ENCODE measurements at places on chromosomes 11 and 22.
A peak's percentile ranks its signal among the peaks of the same experiment; 100 is the strongest.

DNA sequence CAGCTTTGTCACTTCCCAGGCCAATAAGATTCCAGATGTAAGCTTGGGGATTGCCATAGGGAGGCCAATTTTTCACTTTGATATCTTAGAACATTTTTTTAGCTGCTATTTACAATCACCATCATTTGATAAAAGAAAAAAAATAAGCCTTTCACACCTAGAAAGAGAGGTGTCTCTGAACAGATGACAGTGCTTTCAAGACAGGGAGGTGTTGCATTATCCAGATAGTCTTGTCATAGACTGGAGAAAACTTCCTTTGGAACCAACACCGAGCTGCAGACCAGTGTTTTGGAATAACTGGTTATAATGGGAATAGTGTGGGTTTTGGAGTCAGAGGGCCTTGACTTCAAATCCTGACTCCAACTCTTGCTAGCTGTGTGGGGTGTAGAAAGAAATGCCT, 101.0 kb downstream of the SLC1A2 start:
- no peak for DNase-seq

GRCh38 chr11:132318421-132319157, 948.2 kb downstream of the NTM start:
- peak; percentile 73 for DNase-seq

GRCh38 chr22:25172153-25172552, 27.5 kb upstream of the CRYBB3 start:
- no peak for DNase-seq

GRCh38 chr22:20019661-20020532, 1.0 kb upstream of the TANGO2 start:
- DNase-seq, result no peak

- no peak for DNase-seq
Observed at GRCh38 chr11:111209543-111210355, 35.8 kb upstream of the POU2AF2 start.

DNA sequence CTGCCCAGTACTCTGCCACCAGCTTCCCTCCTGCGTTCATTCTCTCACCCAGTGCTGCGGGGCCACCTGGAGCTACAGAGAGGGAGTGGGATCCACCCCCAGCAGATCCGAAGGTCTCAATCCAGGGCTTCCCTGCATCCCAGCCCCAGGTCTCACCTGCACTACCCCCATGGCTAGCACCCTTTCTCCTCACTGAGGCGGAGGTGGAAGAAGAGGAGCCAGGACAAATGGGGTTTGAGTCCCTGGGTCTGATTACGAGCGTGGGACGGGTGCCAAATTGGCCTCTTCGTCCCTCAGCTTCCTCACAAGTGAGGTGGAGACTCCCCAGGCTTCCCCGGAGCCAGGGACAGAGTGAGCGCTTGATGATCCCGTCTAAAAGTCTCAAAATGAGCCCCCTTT, 64.2 kb downstream of the NFAM1 start:
- DNase-seq, result no peak

DNA sequence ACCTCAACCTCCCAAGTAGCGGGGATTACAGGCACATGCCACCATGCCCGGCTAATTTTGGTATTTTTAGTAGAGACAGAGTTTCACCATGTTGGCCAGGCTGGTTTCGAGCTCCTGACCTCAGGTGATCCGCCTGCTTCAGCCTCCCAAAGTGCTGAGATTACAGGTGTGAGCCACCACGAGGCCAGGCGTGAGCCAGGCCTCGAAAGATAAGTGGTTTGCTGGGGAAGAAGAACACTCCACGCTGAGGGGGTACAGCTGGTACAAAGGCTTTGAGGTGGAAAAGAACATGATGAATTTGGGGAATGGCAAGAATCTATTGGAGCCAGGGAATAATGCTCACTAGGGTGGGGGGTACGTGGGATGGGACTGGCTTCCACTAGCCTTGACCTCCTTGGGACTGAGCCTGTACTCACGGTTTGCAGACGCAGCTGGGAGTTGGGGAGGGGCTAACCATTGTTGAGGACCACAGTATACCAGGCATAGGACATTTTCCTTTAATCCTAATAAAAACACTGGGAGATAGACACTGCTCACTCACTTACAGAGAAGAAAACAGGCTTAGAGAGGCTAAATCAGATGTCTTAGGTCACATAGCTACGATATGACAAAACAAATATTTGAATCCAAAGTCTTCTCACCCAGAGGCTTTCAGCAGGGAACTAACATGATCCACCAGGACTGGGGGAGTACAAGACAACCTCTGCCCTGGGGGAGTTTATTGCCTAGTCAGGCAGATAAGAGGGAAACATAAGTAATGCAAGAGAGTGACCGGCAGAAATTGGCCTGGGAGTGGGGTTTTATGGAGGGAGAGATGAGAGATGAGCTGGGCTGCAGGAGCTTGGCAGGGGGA, 4.9 kb downstream of the SLCO2B1 start:
- no peak for DNase-seq

DNA sequence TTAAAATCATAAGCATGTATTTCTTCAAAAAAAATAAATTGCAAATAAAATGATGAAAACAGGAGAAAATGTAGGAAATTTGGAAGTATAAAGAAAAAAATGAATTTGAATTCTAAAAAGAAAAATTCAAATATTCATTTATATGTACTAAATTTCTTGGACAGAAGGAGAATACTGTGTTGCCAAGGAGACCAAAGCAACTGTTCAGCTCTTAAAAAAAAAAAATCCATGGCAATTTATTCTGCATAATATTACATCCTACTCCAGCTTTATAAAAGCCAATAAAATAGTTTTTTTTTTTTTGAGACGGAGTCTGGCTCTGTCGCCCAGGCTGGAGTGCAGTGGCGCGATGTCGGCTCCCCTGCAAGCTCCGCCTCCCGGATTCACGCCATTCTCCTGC, 6.0 kb downstream of the PGM2L1 start:
- no peak for DNase-seq

DNA sequence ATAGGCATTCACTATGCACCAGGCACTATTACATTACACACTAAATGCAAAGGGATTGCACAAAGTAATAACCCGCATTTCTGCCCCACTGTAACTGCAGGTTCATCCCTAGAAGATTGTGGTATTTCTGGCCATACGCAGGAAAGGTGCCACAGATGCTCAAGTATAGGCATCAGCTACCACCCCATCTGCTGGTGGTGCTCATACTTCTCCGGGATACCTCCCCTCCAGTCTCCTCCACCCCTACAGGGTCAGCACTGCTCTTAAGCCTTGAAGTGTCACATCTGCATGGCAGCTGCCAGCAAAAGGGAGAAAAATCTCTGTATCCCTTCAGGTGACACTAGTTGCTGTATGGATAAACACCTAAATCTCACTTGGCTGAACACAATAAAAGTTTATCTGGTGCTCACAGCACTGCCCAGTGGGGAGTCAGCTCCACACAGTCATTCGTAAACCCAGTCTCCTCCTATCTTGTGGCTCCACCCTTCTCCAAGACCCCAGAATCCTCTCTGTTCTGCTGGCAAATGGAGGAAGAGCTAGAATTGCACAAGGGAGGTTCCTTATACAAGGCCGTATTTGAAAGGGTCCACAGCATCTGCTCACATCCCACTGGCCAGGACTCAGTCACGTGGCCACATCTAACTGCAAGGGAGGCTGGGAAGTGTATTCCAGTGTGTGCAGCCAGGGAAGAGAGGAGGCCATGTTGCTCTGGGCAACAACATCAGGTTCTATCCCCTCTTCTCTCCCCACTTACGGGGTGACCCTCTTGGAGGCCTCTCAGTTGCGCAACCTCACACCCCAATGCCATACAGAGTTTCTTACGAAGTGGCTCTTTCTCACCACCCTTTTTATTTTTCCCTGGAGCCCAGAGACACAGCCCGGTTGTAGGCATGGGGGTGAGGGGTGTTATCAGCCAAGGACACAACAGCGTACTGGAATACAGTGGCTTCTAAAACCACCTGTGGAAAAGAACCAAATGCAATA, 114.7 kb downstream of the BUD13 start:
- no peak for DNase-seq

DNA sequence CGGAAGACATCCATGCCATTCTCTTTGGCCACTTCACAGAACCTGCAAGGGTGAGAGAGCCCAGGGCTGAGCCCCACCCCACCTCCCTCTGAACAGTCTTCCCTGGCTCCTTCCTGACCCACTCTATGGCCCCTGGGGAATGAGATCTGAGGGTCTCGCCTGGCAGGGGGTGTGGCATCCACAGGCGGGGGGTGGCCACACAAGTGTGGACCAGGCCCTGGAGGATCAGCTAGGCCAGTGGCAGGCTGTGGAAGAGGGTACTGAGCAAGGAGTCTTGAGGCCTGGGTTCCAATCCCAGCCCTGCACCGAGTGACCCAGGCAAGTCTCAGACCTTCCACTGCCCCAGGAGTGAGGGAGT, 5.6 kb upstream of the LRFN4 start:
- no peak for DNase-seq

DNA sequence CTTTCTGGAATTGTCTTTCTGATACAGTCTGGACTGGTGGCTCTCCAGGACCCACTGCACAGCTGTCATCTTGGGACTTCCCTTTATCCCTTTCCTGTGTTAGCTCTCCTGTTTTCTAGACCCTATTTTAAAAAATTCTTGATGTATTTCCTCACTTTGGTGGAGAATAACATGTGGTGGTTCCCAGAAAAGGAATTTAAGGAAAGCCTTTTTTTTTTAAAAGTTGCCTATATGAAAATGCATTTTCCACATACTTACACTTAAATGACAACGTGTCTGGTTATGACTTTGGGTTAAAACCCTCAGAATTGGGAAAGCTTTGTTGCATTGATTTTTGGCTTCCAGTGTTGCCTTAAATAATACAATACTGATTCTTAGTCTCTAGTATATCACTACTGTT, 400.7 kb downstream of the TMEM135 start:
- DNase-seq, result peak; percentile 83

DNA sequence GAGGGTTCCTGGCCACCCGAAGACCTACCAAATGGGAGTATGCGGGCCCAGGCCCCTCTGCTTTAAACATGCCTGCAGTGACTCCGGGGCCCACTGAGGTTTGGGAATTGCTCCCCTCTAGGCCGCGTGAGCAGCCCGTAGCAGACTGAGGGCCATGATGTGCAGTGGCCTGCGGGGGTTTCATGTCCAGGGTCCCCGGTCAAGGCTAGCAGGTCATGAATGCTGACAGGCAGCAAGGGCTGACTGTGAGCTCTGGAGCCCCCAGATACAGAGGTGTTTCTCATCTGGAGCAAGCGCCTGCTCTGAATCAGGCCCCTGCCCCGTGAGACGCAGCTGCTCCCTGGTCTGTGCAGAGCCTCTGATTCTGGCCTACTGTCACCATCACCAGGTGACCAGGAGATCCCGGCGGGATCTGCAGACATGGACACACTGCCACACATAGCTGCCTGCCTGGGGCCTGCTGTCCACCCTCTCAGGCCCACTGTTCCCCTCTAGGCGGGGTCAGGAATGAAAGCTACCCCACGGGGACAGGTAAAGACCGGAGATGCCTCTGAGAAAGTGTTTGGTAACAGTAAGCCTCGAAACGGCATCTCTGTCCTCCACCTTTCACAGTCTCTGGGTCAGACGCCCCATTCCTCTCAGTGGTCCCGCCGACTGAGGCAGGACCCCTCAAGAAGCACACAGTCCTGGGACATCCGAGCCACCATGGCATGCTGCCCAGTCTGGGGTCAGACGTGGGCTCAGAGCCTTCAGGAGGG, 73.3 kb downstream of the PARVB start:
- no peak for DNase-seq

- no peak for DNase-seq
Observed at GRCh38 chr11:94184362-94184761, 55.7 kb downstream of the PANX1 start.

- no peak for DNase-seq
Observed at GRCh38 chr11:121767433-121767832, 314.7 kb upstream of the SORL1-AS1 start.

- DNase-seq, result no peak
Observed at GRCh38 chr11:63850920-63851319, 12.0 kb downstream of the MARK2 start.

DNA sequence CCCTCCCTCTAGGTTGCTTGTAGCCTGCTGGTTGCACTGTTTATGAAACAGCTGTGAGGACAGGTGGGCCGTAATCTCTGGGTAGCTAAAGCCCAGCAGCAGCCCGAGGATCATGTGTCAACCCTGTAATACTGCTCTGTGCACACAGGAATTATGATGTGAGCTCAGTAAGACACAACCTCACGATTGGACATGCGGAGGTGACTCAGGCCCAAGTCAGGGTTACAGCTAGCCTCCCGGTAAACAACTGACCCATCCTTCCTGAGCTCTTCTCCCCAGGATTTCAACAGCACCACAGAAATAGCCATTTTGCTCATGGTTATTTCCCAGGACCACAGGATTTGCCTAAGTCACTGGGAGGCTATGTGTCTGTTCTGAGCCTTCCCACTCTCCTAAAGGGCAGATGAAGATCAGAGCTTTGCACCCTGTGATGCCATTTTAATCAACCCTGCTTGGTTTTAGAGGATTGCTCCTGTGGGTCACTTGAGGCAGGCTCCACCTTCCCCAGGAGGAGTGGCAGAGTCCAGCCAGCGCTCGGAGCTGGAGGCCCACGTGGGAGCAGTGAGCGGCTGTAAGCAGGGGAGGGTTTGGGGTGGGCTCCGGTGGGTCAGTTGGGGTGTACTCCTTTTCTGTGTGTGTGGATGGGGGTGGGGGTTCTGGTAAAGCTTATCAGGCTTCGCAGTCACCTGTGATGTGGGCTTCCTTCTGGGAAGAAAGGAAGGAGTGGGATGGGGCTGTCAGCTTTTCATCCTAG, at the start of gene AMPD3:
TSS of gene AMPD3 (plus strand) at position 387 of the 754 bp plus-strand sequence. CDS start 6,256 bp downstream, outside the sequence.
- DNase-seq, result peak; percentile 29

- no peak for DNase-seq
Observed at GRCh38 chr11:59079086-59079485, 7.0 kb upstream of the GLYATL1B start.

- no peak for DNase-seq
Observed at GRCh38 chr11:71294846-71295600, 42.6 kb upstream of the SHANK2 start.

GRCh38 chr11:86519064-86519911, 144.6 kb downstream of the CCDC81 start:
- peak; percentile 93 for DNase-seq

DNA sequence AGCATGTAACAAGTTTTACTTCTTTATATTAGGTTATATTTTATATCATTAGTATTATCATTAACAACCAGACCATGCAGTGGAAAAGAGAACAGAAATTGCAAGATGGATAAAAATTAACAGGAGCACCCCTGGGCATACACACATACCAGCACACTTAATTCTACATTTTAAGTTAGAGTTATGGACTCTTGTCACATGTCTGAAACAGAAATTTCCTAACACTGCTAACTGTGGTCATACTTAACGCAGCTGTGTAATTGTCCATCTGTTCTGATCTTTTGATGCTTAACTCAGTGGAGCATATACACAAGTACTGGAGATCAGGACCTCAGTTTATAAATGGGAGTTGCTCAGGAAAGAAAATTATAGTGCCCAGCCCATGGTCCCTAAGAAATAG, 358 bp downstream of the OR52H1 start:
- no peak for DNase-seq

GRCh38 chr22:28574159-28574788, 105.4 kb downstream of the TTC28 start:
- DNase-seq, result no peak

DNA sequence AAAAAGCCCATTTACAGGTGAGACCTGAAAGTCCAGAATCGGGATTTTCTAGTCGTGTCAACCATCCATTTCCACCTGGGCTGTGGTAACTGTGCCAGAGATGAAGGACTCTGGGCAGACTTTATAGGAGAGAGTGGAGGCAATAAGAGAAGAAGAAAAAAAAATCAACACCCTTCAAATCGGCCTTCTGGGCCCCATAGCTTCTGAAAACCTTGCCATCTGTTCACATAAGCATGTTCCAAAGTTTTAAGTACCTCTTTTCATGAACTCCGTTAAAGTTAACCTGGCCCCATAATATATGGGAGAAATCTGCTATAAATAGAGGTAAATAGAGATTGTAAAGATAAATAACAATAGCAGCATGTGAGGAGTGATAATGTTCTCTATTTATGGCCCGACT, 470.5 kb downstream of the MIAT start:
- DNase-seq, result no peak

GRCh38 chr11:11280826-11281225, 72.2 kb downstream of the CSNK2A3 start:
- DNase-seq, result no peak
